ENCODE measurements at places on chromosomes 2 and 18.

DNA sequence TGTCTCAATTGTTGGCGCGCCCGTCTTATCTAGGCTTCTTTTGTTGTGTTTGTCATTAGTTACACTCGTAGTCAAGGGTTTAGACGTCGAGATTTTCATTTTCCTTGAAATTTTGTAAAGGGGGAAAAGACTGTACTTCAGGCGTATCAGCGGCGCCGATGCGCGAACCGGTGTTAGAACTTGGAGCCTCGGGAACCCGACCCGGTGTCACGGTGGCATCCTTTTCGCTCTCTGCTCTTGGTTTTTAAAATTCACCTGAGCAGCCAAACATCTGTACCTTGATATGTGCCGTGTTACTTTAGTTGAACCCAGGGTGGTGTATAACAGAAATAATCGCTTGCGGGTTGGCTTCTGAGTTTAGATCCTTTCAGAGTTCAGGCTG lies 643 bp downstream of the RMC1 start:
- DNase-seq = peak; percentile 40
- peak overlapping the region; percentile 94 for H3K4me3 ChIP-seq
- peaks cover 36% of the 10 kb centered on the region for H3K4me1 ChIP-seq
- H3K36me3 ChIP-seq = peaks cover 19% of the 10 kb centered on the region

GRCh38 chr2:72036595-72036994 lies 111.1 kb downstream of the CYP26B1 start:
- no peaks in the 10 kb centered on the region for H3K4me1 ChIP-seq
- DNase-seq = no peak
- H3K4me3 ChIP-seq = no peak overlapping the region
- H3K27ac ChIP-seq = no peak overlapping the region
- no peaks in the 10 kb centered on the region for H3K36me3 ChIP-seq
- H3K27me3 ChIP-seq = peaks cover 5% of the 10 kb centered on the region

DNA sequence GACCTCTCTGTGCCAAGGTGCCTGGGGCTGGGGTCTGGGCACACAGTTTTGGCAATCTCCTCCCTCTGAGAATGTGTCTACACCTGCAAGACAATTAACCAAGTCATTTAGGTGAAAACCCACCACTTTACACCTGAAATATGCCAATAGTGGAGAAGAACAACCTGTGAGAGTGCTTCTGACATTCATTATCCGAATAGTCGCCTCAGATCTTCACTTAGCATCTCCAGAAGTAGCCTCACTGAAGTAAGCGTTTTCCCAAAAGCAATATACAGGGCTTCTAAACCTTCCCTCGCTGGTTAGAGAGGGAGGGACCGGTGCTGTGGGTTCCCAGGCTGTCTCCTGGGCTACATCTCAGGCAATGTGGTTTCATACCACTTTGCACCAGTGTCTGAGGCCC lies 173.5 kb downstream of the DDX1 start:
- no peak overlapping the region for H3K4me3 ChIP-seq
- no peaks in the 10 kb centered on the region for H3K36me3 ChIP-seq
- H3K4me1 ChIP-seq = no peaks in the 10 kb centered on the region
- no peak for DNase-seq
- H3K27ac ChIP-seq = no peak overlapping the region
- peaks cover 4% of the 10 kb centered on the region for H3K27me3 ChIP-seq

DNA sequence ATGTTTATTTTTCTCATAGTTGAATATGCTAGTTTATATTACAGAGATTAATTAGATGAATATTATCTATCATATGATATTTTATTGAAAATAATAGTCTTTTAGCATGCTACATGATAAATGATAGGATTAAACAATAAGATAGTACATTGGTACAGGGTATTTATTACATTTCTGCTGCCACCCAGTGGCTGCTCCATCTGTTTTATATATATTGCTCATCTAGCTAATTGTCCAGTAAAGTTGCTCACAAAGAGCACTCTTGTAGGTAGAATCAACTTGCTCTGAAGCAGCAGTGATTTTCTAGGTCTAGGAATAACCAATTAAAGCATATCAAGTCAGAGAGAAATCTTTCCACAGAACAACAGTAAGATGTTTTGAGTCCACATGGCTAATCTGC lies 183.3 kb downstream of the ASXL3 start:
- H3K4me3 ChIP-seq = no peak overlapping the region
- DNase-seq = no peak
- H3K36me3 ChIP-seq = no peaks in the 10 kb centered on the region
- no peaks in the 10 kb centered on the region for H3K4me1 ChIP-seq
- no peak overlapping the region for H3K27ac ChIP-seq

GRCh38 chr2:38499548-38500282 lies 103.0 kb downstream of the HNRNPLL start:
- H3K4me3 ChIP-seq = no peak overlapping the region
- H3K27me3 ChIP-seq = peaks cover 4% of the 10 kb centered on the region
- peaks cover 6% of the 10 kb centered on the region for H3K4me1 ChIP-seq
- DNase-seq = no peak
- H3K27ac ChIP-seq = no peak overlapping the region

DNA sequence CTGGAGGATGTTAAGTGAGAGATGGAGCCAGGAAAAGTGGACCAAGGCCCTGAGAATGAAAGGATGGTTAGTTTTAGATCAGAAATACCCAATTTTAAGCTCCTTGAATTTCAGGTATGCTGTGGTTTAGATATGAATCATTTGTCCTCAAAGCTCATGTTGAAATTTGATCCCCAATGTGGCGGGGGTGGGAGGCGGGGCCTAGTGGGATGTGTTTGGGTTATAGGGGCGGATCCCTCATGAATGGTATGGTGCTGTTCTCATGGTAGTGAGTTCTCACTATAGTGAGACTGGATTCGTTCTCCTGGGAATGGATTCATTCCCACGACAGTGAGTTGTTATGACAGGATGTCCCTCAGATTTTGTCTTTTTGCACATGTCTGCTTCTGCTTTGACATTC lies 11.4 kb downstream of the MYO5B start:
- peak; percentile 25 for DNase-seq
- no peaks in the 10 kb centered on the region for H3K4me1 ChIP-seq
- no peaks in the 10 kb centered on the region for H3K36me3 ChIP-seq
- no peak overlapping the region for H3K4me3 ChIP-seq
- peaks cover 10% of the 10 kb centered on the region for H3K27me3 ChIP-seq
- H3K27ac ChIP-seq = no peak overlapping the region

DNA sequence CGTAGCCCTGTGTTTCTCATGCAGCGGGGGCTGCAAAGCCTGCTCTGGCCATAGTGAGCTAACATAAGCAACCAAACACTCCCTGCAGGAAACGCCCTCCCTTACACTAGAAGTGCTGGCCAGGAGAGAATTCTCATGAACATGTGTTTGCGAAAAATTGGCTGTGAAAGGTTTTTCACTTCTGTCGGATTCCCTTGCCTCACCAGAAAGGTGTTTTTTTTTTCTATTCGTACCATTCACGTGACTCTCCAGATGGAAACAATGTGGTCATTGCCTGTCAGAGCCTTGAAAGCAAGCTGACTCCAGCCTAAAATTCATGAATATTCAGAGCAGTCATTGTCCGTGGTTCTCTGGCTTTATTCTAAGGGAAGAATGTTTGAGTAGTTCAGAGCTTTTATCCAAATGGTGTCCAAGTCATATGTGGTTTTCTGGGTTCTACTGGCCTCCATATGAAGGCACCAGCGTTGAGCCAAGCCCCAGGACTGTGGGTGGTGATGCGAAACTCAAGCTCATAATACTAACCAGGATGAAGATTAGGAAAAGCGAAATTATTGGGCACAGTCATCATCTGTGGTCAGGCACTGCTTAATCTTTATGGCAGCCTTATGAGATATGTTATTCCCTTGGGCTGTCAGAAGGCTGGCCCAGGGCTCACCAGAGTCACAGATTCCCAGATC lies 236.4 kb downstream of the ALPK2 start:
- H3K27me3 ChIP-seq = no peaks in the 10 kb centered on the region
- peaks cover 6% of the 10 kb centered on the region for H3K4me1 ChIP-seq
- H3K36me3 ChIP-seq = no peaks in the 10 kb centered on the region
- DNase-seq = no peak
- no peak overlapping the region for H3K27ac ChIP-seq

DNA sequence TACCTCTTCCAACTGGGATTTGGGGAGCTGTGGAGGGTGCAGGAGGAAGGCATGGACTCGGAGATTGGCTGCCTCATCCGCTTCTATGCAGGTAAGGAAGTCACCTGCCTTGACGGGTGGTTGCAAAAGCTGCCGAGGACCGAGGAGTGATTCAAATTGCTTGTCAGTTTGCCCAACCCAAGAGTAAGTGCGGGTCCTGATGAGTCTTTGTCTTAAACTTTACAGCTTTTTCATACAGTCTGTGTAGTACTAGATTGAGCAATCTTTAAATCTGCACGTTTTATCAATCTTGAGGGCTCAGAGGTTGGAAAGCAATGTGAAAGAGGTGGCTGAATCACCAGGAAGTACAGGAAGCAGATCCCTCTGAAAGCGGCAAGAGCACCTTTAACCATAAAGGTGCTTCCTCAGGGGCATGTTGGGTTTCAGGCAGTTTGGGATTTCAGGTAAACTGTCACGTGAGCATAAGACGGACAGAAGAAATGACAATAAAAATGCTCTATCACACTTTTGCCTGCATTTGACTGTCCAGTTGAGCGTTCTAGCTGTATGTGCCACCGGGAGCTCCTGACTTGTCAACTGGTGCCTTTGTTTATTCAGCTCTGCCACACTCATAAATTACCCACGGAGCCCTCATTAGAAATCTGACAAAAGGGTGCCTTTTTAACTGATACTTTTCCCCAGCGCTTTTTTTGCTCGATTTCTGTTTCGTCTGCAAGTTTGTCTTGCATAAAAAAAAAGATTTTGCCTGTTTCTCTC lies 2.0 kb downstream of the PHLPP1 start:
- H3K4me3 ChIP-seq = peak overlapping the region; percentile 71
- H3K27ac ChIP-seq = peak overlapping the region; percentile 84
- peaks cover 40% of the 10 kb centered on the region for H3K4me1 ChIP-seq
- H3K36me3 ChIP-seq = no peaks in the 10 kb centered on the region

GRCh38 chr2:223779877-223780276 lies 57.5 kb downstream of the AP1S3 start:
- H3K27ac ChIP-seq = no peak overlapping the region
- H3K27me3 ChIP-seq = no peaks in the 10 kb centered on the region
- no peaks in the 10 kb centered on the region for H3K4me1 ChIP-seq
- peaks cover 3% of the 10 kb centered on the region for H3K36me3 ChIP-seq

DNA sequence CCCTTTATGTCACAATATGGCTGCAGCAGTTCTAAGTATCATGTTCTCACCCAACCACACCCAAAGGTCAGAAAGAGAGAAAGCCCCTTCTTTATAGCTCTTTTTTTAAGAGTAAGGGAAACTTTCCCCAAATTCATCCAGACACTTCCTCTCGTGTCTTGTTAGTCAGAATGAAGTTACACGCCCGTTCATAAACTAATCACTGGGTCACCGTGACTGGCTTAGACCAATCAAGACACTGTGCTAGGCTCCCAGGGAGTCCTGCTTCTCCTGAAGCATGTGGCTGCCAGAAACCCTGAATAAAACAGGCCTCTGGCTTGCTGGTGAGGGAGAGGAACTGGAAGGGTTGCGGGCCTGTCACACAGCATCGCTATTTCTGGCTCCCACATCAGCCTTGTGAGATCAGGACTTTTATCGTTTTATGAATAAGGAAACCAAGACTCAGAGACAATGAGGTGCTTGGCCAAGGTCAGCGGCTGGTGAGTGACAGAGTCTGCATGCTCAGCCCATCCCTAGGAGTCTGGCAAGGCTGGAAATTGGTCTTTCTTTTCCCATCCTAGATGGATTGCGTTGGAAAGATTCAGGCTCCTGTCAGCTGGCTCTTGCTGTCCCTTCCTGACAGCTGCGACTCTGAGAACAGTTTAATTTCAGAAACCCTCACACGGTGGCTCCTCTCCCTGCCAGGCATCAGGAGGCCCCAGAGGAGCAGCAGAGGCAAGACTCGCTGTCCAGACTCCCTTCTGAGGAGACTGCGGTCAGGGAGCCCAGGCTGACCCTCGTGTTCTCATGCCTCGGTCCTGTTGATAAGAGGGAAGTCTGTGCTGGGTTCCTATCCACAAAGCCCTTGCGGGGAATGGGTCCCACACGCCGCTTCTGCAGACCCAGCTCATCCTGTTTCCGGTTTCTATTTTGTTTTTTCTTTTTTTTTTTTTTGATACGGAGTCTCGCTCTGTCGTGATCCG lies 104.5 kb upstream of the TAF1B start:
- H3K4me3 ChIP-seq = peak overlapping the region; percentile 65
- H3K27me3 ChIP-seq = no peaks in the 10 kb centered on the region
- peak overlapping the region; percentile 92 for H3K27ac ChIP-seq
- H3K4me1 ChIP-seq = peaks cover 53% of the 10 kb centered on the region
- peak; percentile 54 for DNase-seq
- no peaks in the 10 kb centered on the region for H3K36me3 ChIP-seq
